ENCODE measurements at places on chromosomes 12 and 14.

DNA sequence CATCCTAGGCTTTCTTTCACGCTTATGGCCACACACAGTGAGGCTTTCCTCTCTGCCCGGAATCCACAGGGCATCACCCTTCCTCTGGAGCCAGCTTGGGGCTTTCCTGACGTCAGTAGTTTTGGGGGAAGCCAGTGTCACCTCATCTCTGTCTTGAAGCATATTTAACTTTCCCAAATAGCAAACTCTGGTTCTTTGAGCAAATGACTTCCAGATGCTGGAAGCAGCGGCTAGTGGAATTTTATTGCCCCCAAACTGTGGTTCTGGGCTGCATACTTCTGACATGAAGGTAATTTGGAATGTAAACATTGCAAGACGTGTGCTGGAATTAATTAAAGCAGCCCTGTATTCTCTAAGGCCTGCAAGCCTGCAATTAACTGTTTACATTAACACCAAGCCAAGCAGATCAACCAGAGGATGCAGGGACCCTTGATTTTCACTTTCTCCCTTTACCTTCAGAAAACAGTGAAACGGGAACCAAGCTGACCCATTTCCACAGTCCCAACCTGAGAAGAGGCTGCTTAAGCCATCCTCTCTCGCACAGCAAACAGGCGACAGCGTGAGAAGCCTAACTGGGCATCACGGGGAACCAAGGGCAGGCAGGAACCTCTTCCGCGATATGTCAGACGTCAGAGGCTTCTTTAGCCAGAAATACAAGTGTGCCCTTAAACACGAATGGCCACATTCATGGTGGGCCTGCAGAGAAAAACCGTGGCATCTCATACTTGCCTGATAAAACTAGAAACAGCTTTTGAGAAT lies 258.4 kb downstream of the CACNA1C start:
- no peak for DNase-seq

DNA sequence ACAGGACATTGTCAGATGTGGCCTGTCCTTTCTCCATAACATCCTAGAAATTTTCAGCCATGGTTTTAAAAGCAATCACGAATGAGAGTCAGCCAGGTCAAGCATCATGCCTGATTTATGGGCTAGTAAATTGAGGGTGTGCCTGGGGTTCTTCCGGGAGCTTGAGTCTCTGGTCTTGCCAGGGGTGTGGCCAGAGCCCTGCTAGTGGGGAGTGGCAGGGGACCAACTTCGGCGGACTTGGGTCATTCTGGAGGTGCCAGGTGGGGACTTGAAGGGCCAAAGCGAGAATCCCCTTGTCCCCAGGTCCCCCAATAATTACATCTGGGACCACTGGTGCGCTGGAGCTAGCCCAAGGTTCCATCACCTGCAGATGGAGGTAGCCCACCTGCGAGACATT lies 5.7 kb downstream of the OTUB2 start:
- no peak for DNase-seq

GRCh38 chr12:123150275-123150743 lies 581 bp downstream of the PITPNM2 start:
- no peak for DNase-seq

- no peak for DNase-seq
These were observed 53.8 kb upstream of the KCNJ8 start for GRCh38 chr12:21828136-21828775.

DNA sequence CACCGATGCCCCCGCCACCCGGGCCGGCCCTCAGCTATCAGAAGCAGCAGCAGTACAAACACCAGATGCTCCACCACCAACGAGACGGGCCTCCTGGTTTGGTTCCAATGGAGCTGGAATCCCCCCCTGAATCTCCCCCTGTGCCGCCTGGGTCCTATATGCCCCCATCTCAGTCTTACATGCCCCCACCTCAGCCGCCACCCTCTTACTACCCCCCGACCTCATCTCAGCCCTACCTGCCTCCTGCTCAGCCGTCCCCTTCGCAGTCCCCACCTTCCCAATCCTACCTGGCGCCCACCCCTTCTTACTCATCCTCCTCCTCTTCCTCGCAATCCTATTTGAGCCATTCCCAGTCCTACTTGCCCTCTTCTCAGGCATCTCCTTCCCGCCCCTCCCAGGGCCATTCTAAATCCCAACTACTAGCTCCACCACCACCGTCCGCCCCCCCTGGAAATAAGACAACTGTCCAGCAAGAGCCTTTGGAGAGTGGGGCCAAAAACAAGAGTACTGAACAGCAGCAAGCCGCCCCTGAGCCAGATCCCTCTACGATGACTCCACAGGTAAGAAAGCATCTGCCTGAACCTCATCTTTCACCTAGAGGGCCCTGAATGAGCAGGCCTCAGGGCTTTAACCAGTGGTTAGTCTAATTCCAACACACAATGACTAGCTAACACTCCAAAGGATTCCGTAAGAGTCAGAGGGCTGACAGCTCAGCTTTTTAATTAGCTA lies 851 bp downstream of the YLPM1 start:
- no peak for DNase-seq

DNA sequence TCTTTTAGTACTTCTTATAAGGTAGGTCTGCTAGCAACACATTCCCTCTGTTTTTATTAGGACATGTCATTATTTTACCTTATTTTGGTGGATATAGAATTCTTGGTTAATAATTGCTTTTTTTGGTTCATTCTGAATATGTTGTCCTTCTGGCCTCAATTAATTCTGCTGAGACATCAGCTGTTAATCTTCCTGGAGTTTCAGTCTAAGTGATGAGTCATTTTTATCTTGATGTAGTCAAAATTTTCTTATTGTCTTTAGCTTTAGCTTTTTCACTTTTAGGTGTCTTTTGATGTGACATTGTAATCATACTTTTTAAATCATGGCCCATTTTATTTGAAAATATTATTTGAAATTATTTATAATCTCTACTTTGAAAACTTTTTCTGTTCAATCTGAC lies 104.9 kb upstream of the PMCH start:
- no peak for DNase-seq

DNA sequence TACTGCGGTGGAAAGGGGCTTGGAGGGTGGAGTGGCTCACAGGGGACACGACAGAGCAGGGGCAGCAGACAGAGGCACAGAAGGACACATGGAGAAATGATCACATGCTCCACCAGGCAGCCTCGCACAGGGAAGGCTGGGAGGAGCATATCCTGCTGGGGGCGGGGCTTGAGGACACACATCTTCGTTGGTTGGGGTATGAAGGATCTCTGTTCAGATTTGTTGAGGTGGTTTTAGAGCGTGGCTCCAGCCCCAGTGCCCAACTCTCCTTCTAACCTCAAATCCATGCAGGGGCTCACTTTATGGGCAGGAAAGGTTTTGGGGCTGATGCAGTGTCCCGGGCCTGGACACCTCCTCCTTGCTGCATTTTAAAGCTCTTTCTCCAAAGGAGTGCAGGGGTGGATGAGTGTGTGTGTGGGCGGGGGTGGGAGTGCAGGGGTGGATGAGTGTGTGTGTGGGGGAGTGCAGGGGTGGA lies 733 bp upstream of the P3H3 start:
- peak; percentile 36 for DNase-seq

- no peak for DNase-seq
These were observed 296.9 kb downstream of the PAWR start for GRCh38 chr12:79393842-79394241.

DNA sequence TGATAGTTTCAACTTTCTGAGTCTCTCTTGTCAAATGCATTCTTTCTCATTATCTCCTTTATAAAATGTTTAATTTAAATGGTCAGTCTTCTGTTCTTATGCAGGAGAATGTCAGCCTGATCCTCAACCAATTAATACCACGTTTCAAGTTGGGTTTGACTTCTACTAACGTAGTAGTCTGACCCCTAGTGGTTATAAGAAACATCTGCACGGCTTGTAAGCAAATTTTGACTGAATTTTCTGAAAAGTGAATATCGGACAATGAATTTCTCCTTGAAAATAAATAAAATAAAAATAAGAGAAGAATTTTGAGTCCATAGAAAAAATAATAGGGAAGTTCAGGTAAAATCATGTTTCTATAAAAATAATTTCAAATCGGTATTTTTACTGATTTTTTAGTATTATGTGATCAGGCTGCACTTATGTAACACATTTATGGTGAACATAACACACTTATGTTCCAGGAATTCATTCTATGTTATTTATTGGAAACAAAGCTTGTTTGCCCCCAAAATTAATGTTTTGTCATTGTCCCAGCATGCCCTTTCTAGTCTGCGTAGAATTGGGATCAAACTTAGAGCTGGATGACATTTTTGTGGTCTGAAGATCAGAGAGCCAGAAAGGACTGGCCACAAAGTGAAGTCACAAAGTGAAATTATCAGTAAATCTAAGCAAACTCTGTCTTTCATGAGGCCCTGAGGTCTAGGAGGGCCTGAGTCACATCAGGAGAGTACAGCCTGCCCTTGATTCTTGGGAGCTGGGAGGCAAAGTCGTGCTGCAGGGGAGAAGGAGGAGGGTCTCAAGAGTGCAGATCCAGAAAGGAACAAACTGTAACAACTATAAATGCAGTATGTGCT lies 101.2 kb upstream of the STXBP6 start:
- DNase-seq: no peak

- DNase-seq: no peak
These were observed 30.2 kb upstream of the NAV3 start for GRCh38 chr12:77800501-77800900.

DNA sequence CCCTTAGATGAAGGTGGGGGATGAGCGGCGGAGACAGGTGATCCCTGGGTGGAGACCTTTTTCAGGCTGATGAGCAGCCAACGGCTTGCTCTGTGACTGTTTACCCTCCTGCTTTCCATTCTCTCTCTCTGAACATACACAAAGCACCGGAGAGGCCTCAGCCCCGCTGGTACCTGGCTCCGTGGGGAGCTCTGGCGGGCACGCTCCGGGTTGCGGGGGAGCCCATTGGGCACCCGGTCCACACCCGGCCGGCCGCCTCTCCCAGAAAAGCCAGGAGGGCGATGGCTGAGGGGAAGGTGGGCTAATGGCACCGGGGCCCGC lies 545 bp downstream of the SMARCC2 start:
- no peak for DNase-seq

DNA sequence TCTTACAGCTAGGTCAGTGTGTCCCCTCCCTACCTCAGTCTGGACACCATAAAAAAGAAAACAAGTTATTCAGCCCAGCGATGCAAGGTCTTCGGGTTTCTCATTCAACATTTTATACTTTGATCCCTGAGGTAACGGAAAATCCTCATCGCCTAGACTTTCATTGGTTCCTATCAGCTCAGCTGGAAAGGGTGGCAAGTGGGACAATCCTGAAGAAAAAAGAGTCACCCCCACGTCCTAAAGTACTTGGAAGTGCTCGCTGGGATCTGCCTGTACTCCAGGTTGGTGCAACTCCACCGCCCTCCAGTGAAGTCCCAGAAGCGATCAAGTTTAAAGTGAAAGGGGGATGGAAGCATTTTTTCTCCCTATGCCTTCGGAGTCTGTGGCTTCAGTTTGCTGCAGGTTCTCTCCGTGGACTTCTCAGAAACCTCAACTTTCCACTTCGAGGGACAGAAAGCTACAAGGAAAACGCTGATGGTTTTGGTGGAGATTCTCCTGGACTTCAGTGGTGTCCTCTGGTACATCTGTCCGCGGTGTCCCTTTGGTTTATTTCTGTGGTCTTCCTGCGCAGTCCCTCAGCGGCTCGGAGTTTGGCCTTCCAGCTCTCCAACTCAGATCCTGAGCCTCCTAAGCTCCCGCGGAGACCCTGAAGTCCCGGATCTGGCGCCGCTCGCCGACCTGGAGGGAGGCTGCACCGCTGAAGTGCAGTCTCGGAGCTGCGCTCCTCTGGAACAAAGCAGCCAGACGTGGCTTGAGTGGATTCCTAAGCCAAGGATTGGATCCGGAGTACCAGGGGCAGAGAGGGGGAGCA lies 1.8 kb upstream of the LRFN5 start:
- no peak for DNase-seq

DNA sequence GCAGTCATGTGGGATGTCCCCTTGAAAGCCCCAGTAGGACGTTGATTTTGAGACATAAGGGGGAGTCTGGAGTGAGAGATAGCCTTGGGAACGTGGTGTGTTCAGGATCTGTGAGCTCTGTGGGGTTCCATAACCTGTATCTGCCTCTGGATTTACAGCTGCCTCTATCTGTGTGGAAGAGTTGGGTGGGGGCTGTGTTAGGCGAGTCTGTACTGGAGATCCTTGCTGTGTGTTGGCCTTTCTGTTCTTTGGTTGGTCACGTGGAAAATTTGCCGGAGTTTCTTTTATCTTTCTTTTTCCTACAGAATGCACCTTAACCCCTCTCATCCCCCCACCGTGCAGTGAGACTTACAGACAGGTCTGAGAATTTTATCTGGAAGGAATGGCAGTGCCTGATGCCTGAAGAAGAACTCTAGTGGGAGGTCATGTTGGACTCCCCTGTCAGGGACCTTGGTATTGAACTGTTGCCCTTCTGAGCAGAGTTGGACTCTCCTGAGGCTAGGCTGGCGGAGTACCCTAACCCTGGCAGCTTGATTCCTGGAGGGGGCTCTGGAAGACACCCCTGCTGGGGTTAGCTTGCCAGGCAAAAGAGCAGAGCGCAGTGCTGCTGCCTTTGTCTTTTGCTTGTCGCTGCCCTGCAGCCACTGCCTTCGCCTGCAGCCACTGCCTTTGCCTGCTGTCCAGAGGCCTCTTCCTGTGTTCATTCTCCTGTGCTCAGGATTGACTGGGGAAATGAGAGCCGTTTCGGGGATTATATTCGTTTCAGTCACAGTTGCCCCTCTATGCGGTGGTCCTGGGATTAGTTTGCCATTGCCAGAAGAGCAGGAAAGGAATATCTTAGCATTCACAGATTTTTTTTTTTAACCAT lies 34.1 kb downstream of the ZNF664 start:
- DNase-seq: no peak

DNA sequence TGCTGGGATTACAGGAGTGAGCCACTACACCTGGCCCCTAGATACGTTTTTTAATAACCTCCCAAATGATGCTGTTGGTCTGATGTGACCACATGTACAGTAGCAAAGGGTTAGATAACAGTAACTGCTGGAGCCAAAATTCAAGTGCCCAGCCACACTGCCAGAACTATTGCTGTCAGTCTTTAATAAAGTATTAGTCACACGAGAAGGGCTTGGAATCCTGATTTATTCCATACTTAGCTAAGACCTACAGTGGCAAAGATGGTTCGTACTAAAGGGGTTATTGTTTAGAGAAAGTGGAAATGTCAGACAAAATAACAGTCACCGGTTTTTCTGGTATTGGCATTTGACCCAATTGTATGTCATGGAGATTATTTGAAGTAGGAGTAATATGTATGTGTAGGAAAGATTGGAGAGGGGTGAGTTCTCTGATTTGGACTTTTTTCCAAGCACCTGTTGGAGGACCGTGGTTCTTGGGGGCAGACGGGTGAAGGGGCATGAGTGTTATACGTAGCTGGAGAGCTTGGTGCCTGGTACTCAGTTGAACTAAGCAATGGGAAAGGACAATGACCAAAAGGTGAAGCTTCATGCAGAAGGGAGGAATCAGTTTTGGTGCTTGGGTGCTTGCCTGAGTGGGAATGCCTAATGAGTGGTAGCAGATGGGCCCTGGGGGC lies 9.7 kb downstream of the TUBA1C start:
- DNase-seq: no peak

DNA sequence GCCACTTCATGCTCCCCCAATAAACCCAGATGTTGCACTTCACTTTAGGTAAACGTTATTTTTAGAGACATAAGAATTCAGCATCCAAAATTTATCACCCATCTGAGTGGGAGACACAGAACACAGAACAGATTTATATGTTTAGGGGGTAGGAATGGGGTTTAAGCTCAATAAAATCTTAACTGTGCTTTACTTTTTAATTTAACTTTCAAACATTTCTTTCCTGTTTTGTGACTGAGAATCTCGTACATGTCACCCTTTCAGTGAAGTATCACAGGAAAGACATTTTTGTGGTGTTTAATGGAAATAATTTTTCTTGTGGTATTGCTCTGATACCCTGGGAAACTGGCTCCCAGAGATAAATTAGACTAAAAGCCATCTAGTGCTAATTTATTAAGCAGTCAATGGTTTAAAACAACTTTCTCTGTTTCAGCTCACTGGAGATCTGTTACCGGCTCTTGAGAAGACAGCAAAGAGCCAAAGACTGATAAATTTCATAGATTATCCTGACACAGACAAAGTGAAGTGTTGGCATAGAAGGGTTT lies 148.0 kb upstream of the BMP4 start:
- DNase-seq: no peak
